ENCODE measurements at places on chromosomes 13 and 19.

- peak; percentile 11 for DNase-seq
Observed at GRCh38 chr13:23460309-23460708, 26.8 kb upstream of the SACS start.

DNA sequence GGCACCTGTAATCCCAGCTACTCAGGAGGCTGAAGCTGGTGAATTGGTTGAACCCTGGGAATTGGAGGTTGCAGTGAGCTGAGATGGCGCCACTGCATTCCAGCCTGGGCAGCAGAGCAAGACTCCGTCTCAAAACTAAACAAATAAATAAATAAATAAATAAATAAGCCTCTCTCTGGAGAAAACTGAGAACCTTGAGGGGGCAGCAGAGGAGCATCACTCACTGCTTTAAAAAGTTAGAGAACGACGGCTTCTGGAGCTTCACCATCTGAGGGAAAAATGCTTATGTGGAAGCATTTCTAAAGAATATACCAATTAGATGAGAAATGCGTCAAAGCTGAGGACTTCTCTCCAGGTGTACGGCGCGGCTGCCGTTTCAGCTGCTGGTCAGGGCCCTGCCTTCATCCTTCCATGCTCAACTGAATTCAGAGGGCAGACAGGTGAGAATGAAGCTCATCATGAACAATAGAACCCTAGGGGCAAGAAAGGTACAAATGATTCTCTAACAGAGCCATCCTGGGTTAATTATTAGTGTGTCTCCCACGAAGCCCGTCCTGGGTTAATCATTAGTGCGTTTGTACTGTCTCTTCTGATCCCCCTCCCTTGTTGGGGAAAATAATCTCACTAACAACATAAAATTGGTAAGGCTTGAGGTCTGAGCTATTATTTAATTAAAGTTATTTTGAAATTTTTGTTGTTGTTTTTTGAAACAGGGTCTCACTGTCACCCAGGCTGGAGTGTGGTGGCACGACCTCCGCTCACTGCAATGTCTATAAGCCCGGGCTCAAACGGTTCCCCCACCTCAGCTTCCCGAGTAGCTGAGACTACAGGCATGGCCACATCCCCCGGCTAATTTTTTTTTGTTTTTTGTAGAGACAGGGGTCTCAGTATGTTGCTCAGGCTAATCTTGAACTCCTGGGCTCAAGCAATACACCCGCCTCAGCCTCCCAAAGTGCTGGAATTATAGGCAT is 80.1 kb downstream of the IPO5 start:
- no peak for DNase-seq

DNA sequence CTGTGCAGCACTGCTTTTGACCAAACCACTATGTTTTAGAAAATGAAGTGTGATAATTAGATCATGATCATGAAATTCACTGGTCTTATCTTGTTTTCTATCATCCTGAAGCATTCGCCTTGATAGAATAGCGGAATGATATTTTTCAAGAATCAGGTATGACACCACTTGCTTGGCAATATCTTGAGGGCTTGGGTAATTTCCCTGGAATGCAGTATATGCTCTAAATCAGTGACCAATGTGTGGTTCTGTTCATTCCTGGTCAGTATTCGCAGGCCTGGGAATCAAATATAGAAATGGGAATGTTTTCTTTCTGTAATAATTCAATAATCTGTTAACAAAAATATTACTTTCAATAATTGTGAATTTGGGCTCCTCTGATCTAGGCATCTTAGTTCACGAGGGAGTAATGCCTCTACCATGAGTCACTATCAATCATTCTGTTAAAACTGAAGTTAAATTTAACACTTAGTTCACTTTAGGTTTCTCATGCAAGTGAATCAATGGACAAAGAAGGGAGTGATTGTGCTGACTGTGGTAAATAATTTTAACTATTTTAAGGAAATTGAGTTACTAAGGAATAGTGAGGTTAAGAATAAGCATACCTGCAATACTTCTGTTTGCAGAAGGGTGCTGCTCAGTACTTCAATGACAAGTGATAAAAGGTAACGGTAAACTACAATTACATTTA is 137.9 kb downstream of the PCDH20 start:
- no peak for DNase-seq

DNA sequence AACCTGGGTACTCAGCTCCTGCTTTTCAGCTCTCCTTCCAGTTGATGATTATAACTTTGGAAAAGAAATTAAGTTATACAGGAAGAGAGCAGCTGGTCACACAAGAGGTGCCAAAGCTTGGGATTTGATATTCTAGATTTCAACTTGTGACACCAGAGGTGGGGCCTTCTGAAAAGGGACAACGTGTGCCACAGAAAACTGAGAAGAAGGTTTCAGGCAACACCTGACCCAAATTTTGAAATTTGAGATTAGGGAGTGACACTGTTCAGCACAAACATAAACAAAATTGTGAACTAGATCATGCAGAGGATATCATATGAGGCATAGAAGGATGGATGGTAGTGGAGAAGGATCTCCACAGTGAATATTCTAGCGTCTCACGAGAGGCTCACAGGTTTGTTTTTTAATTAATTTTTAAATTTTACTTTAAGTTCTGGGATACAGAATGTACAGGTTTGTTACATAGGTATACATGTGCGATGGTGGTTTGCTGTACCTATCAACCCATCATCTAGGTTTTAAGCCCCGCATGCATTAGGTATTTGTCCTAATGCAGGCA is 379.7 kb downstream of the ENOX1 start:
- DNase-seq: no peak

GRCh38 chr13:44312834-44313551 is 60.6 kb upstream of the SERP2 start:
- DNase-seq: no peak

DNA sequence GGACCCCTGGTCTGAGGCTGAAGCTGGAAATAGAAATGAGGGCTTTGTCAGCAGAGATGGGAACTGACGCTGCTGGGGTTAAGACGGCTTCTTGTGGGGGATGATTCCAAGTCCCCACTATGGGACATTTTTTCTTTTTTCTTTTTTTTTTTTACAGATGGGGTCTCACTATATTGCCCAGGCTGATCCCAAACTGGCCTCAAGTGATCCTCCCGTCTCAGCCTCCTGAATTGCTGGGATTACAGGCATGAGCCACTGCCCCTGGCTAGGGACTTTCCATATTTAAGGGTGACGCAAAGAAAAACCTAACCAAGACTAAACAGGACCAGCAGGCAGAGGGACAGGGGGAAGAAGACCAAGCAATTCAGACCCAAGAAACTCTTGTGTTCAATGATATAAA is 10.0 kb downstream of the LRFN3 start:
- DNase-seq: no peak

DNA sequence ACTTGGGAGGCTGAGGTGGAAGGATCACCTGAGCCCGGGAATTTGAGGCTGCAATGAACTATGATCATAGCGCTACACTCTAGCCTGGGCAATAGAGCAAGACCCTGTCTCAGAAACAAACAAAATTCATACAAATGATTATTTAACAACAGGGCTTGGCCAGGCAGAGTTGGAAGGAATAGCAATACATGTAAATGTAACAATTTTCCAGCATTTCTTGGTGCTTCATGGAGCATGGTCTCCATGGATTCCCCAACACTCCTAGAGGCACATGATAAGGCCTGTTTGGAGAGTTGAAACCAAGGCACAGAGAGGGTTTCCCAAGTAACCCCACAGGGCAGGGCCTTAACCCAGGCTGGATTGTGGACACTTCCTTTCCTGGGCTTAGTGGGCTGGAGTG is 10.2 kb downstream of the INSL3 start:
- DNase-seq: no peak

- no peak for DNase-seq
Observed at GRCh38 chr13:48302871-48303358, 636 bp upstream of the RB1 start.

DNA sequence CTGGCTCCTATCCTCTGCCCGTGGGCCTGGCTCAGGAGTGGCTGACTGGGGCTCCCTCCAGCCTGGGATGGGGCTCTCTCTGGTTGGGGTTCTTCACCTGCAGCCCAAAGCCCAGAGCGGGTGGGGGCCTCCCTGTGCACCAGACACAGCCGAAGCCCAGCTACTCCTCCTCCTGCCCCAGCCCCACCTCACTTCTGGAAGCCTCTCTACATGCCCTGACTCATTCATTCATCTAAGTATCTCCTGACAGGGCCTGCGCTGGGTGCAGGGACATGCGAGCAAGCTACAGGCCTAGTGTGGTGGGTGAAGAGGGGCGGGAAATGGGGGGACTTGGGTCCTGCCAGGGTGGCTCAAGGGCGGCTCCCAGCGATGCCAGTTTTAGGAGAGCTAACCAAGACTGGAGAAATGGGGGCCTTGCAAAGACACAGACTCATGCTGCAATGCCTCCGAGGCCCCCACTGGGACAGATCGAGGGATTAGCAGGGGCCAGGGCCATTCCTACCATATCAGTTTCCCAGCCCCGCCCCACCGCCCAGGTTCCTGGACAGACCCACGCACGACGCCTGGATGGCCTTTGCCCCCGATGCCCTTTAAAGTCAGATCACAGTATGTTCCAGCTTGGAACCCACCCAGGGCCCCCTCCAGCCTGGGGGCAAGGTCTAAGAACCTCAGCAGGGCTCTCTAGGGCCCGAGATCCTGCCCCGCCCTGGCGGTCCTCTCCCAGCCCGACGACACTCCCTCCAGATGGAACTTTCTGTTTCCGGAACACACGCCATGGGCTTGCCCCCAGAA is 12.6 kb downstream of the LSM4 start:
- no peak for DNase-seq

DNA sequence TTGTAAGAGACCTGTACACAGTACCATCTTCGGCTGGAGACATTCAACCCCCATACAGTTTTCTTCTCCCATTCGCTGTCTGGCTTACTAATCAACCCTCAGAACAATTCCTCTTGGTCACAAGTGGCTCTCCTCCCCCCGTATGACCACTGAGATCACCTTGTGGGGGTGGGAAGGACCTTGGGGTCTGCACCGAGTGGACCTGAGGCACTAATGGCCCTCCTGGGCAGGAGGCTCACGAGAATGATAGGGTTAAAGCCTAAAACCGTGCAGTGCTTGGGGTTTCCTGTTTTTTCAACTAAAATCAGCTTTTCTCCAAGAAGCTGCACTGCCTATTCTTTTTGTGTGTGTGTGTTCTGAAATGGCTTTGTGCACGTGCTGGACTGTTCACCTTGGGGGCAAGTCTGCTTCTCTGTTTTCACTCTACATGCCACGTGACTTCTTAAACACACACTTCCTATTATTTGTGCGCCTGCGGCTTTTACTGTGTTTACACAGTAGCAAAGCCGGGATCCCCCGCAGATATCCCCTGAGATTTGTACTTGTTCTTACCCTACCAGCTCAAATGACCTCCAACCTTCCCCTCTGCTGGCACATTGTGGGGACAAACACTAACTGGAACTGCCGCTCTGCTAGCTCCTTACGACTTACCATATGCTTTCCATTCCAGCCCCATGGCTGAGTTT is 12.3 kb downstream of the RBM26 start:
- no peak for DNase-seq

DNA sequence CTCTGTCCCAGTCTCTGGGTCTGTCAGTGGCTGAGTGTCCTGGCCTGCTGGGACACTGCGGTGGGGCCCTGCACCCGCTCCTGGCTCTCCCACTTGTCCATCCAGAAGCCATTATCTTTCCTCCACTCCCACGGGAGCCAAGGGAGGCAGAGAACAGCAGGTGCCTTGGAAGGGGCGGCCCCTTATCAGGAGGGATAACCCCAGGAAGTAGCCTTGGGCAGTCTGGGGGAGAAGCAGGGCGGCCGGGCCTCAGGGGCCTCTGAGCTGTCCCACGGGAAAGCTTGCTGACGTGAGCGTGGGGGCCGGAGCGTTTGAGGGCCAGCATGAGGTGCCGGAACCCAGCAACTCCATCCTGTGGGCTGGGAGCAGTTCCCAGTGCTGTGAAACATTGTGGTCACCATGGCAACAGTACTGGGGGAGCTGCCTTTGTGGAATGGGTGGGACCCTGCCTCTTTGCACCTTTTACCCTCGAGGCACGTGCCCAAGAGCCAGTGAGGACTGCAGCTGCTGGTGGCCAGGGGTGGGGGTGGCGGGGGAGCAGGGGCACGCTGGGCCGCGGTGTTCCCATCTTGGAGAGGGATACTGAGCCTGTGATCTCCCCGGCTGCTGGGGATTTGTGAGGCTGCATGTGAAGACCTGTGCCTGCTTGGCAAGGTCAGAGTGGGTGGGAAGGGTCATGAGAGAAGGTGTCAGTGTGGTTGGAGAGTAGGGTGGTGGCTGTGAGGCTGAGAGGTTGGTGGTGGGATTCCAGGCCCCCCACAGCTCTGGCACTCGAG is 20.9 kb downstream of the KLHL26 start:
- DNase-seq: no peak

DNA sequence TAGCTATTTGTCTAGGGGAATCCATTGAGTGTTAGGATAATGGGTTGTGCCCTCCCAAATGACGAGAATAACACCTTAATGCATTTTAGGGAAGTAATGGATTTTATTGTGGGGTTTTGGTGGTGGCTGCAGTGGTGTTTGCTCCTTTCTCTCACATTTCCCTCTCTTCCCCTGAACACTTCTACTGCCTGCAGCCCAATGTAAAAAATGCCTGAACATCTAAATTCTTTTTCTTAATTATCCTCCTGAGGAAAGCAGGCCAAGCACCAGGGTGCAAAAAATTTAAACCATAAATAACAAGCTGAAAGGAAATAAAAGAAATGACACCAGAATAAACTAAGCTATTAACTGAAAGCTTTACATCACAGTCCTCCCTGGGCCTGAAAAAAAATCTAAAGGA is 57.3 kb upstream of the PCDH8 start:
- no peak for DNase-seq

GRCh38 chr19:37718304-37718703 is 1.3 kb downstream of the ZNF607 start:
- DNase-seq: no peak

GRCh38 chr13:66501181-66501580 is 729.0 kb downstream of the PCDH9 start:
- no peak for DNase-seq

GRCh38 chr19:1107661-1108261 is 4.0 kb downstream of the GPX4 start:
- no peak for DNase-seq

DNA sequence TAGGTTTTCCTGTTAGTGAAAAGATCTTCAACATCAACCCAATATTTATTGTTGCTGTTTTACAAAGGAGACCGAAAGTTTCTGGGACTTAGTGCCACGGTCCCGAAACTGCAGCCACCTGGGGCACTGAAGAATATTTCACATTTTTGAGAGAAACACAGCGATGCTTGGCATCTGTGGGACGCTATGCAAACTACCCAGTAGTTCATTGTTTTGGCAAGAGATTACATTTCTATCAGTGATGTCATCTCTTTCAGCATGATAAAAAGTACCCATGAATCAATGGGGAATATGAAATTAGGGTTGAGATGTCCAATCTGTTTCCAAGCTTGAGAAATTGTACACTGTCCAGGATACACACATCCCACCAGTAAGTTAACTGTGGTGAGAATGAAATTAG is 43.9 kb downstream of the TGDS start:
- DNase-seq: no peak

DNA sequence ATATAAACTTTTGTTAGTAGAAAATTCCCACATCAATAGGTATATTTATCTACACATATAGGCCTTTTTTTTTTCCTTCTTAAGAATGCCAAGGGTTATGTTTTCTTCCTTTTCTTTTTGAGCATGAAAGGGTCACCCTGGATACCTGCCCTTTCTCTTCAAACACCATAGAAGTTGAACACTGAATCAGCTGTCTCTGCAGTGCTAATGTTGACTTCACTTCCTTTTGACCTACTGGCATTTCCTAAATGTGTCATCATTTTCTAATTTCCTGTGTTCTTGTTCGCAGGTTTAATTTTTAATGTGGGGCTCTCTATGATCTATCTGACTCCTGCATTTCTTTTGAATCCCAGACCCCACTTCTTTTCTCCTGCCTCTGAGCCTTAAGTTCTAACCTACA is 532.0 kb downstream of the GPC6 start:
- no peak for DNase-seq

All from GM18507 (cell line).